Stimulated activated CD4-positive, alpha-beta T cell treated with anti-CD3 and anti-CD28 coated beads, Interleukin-12 subunit alpha, Interleukin-12 subunit beta, amount 100 ng/mL, for 48 hours (primary cell): ENCODE measurements at places on chromosomes 7 and 10.
A peak's percentile ranks its signal among the peaks of the same experiment; 100 is the strongest.

GRCh38 chr10:47331491-47331890 lies 9.2 kb downstream of the GDF2 start:
- DNase-seq: no peak

DNA sequence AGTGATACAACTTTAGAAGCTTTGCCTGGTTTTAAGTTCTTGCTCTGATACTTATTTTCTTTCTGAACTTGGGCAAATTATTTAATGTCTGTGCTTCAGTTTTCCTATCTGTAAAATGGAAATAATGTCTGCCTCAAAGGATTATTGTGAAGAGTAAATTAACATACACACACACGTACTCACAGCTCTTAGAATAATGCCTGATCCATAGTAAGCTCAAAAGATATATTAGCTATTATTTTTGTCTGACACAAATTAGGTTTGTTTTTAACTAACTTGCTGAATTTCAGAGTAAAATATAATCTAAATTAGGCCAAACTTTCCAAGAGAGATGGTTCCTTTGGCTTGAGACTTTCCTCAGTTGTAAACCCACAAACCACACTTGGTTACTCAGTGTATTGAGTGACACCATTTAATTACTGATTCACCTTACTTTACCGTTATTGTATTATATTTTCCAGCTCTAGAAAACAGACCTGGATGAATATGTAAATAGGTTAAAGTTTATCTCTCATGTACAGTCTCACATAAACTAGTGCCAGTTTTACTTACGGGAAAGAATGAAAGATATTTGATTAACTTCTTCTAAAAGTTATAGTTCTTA lies 50.4 kb downstream of the VTI1A start:
- no peak for DNase-seq

- DNase-seq: no peak
Measured at GRCh38 chr10:36185097-36185496, 543.0 kb upstream of the FZD8 start.

DNA sequence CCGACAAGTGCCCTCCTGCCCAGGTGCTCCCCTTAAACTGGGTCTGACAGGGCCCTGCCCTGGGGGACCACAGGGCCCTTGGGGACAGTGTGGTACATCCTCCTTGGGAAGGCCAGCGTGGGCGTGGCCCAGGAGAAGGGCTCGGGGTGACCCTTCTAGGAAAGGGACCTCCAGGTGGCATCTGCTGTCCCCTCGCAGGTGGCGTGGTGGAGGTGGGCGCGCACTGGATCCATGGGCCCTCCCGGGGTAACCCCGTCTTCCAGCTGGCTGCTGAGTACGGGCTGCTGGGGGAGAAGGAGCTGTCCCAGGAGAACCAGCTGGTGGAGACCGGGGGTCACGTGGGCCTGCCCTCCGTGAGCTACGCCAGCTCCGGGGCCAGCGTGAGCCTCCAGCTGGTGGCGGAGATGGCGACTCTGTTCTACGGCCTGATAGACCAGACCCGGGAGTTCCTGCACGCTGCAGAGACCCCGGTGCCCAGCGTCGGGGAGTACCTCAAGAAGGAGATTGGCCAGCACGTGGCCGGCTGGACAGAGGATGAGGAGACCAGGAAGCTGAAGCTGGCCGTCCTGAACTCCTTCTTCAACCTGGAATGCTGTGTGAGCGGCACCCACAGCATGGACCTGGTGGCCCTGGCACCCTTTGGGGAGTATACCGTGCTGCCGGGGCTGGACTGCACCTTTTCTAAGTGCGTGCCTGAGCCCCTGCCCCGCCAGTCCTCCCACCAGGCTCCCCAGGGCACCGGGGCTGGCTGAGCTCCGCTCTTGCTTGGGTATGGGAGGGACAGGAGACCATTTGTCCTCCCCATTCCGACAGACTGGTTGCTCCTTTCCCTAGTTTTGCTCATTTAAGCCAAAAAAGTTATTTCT lies 972 bp downstream of the PAOX start:
- no peak for DNase-seq

DNA sequence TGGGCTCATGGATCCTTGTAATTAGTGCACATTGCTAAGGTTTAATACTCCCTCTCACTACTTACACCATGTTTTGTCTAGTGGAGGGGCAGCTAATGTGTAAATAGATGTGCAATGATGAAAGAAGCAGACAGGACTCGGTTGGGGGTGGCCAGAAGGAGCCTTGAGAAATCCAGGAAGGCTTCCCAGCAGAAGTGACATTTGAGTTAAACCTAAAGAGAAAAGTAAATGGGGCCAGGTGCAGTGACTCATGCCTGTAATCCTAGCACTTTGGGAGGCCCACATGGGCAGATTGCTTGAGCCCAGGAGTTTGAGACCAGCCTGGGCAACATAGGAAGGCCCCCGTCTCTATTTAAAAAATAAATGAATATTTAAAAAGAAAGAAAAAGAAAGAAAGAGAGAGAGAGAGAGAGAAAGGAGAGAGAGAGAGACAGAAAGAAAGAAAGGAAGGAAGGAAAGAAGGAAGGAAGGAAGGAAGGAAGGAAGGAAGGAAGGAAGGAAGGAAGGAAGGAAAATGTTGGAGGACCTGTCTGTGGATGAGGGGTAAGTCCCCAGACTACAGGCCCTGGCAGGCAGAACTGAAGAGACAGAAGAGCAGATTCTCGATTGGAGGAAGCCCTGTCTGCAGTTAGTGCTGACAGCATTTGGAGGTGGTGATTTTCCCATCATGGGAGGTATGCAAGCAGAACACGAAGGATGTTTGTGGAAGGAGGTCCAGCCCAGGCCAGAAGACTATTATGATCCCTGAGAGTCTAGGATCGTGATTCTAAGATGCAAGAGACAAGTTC lies 3.6 kb downstream of the ELN start:
- DNase-seq: no peak

GRCh38 chr7:143479055-143479766 lies 1.5 kb downstream of the TAS2R41 start:
- no peak for DNase-seq

- DNase-seq: no peak
Measured at GRCh38 chr7:139602143-139602722, 78.7 kb downstream of the CLEC2L start.

- no peak for DNase-seq
Measured at GRCh38 chr10:72935361-72935760, 19.2 kb downstream of the PLA2G12B start.

GRCh38 chr10:21728618-21729017 lies 194.6 kb downstream of the MLLT10 start:
- DNase-seq: no peak

DNA sequence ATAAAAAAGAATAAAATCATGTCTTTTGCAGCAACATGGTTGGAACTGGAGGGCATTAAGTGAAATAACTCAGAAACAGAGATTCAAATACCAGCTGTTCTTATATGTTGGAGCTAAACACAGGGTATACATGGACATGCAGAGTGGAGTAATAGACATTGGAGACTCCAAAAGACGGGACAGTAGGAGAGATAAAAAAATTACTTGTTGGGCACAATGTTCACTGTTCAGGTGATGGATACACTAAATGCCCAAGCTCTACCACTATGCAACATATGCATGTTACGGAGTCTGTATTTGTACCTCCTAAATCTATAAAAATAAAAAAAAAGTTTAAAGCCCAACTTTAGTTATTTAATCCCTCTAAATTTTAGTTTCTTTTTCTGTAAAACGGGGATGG lies 184.6 kb upstream of the TPK1 start:
- DNase-seq: no peak

- no peak for DNase-seq
Measured at GRCh38 chr10:124541076-124541903, 79.7 kb downstream of the LHPP start.

DNA sequence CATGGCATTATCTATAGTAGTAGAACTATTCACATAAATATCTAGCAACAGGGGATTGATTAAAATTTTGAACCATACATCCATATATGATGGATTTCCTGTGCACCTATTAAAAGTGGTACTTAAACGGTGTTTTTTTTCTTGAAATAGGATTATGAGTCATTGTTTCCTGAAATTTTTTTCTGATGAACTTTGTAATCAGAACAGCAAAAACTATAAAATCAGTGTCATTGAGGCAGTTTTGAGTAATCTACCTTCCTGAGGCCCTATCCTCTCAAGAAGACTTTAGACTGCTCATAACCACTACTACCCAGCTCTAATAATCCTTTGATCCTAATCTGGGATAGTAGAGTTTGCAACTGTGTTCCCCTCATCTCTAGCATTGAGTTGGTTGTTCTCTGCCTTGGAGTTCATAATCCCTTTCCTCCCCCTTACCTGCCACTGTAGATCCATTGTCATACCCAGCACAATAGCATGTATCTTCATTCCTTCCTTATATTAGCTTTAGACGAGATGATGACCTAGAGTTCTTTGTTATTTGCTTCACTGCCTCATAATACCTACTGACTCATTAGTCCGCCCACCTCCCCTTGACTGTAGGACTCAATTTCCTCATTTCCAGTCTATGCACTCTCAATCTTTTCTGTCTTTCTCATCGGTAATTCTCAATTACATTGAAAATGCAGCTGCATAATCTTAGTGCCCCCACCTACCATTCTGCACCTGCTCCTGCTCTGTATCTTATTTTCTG lies 133.4 kb downstream of the LRRC4 start:
- peak; percentile 27 for DNase-seq
